ENCODE measurements at places on chromosomes 12 and 14.

GRCh38 chr14:105496831-105497591 lies 6.0 kb downstream of the TEDC1 start:
- DNase-seq, result no peak

DNA sequence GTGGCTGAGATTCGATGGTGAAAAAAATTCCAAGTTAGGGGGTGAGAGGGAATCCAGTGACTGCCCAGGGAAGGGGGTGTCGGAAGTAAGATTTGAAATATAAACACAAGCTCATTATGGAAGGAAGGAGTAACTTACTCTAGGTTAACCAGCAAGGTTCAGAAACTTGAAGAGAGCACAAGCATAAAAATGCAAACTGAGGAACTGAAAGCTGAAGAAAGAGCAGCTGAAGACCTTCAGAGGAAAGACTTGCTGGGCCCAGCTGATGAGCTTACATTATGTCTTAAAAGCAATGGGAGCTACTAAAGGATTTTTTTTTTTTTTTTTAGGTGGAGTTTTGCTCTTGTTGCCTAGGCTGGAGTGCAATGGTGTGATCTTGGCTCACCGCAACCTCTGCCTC lies 189.7 kb upstream of the GRIN2B start:
- no peak for DNase-seq

DNA sequence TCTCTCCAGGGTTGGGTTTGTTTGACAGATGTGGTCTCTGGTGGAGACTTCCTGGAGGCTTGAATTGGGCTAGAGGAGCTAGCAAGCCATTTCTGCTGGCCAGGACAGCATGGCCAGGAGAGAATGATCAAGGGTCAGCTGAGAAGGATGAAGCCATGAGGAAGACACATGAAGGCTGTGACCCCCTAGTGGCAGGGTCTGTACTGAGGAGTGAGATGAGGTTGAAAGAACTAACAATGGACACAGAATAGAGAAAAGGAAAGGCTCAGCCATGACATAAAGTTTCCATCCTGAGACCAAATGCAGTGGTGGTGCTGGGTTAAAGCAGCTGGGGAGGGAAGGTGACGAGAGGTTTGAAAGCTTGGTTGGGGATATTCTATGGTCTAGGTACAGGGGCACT lies 89.9 kb downstream of the NT5DC3 start:
- no peak for DNase-seq

DNA sequence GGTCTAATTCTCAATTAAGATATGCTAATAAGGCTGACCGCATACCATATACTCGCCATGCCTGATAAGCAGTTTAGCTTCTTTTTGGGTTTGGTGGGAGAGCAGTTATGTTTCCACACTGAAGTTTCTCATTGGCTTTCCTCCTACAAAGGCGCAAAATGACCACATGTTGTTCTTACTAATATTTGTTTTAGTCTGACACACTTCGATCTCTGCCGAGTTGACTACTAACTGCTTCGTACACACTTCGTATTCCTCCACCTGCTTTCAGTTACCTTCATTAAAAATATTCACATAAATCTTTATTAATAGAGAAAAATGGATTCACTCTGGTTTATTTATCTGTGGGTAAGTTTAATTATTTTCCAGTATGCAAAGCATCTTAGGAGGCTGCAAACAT lies 41.7 kb downstream of the EMP1 start:
- no peak for DNase-seq

- DNase-seq, result no peak
These were observed 22.3 kb downstream of the B4GALNT3 start for GRCh38 chr12:482061-482460.

DNA sequence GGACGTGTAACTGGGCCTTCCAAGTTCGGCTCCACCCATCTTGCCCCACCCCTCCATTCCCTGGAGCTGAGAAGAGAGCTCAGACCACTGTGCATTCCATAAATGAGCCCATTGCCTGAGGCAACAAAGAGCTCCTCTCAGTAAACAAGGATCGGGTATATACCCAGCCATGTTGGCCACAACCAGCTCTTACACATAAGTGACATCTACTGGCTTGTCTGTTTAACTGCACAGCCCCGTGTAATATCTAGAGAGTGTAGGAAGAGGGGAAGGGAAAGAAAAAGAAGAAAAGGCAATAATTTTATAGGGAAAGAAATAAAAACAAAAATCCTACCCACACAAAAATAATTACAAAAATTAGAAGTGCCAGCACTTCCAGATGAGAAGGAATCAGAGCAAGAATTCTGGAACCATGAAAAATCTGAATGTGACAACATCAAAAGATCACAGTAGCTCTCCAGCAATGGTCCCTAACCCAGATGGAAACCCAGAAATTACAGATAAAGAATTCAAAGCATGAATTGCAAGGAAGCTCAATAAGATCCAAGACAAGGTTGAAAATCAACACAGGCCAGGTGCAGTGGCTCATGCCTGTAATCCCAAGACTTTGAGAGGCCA lies 308.1 kb downstream of the RPAP3 start:
- peak; percentile 30 for DNase-seq

DNA sequence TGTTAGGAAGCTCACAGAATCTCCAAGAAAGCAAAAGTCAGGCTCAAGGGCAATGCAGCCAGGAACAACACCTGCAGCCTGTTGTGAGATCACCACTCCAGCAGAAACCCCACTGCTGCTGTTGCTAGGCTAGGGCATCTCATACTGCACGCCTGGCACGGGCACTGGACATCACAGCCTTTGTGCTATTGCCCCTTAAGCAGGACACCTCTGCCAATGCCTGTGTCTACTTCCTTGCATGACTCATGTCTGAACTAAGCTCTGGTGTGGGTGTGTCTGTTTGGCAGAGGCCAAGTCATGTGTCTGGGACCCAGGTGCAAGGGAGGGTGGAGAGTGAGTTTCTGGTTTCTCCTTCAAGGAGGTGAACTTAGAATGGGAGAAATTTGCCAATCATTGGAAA lies 10.0 kb upstream of the DDX47 start:
- DNase-seq, result peak; percentile 38

- no peak for DNase-seq
These were observed 289.6 kb downstream of the NAV3 start for GRCh38 chr12:78120306-78120705.
